Tongue (tissue), 3 donors: ENCODE measurements at places on chromosomes 4 and X.

- DNase-seq: peak; percentile 49
These were observed 9.0 kb upstream of the SLC26A1 start for GRCh38 chr4:1002131-1002630.

DNA sequence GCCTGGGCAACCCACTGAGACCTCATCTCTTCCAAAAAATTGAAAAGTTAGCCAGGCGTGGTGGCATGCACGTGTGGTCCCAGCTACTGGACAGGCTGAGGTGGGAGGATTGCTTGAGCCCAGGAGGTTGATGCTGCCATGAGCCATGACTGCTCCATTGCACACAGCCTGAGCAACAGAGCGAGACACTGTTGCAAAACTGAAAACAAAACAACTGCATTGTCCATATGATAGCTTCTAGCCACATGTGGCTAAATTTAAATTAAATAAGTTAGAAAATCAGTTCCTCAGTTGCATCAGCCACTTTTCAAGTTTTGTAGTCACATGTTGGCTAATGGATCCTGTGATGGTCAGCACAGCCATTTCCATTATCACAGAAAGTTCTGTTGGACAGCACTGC is 67.9 kb downstream of the GAB1 start:
- DNase-seq: no peak

- no peak for DNase-seq
These were observed 153.2 kb downstream of the KLF8 start for GRCh38 chrX:56385336-56385735.

- no peak for DNase-seq
These were observed 49.0 kb downstream of the CD99L2 start for GRCh38 chrX:150849486-150849885.

- no peak for DNase-seq
These were observed 16.3 kb upstream of the DHRSX start for GRCh38 chrX:2517055-2517454.

DNA sequence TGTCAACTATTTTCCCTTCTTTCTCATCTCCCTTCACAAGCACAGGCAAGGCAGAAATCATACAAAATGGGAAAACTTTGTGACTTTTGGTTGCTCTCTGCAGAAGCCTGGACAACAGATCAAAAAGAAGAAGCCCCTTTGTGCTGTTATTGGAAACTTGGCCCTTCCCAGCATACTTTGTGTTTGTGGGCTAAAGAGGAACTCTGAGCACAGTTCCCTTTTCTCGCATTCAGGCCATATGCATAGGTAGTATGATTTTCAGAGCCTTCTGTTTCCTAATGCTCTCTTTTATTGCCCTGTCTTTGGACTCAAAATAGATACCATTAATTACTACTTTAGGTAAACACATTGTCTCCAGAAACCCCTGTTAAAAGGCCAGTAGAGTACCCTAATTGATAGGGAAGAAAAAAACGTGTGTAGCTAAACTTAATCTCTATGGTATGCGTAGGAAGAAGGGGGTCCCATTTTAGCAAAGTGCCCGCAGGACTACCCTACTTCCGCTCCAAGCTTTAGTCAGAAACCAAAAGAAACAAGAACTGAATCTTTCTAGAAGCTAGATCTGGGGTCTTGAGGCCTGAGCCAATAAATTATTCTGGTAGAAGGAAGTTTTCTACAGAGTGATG is 26.6 kb downstream of the VSIG4 start:
- no peak for DNase-seq

DNA sequence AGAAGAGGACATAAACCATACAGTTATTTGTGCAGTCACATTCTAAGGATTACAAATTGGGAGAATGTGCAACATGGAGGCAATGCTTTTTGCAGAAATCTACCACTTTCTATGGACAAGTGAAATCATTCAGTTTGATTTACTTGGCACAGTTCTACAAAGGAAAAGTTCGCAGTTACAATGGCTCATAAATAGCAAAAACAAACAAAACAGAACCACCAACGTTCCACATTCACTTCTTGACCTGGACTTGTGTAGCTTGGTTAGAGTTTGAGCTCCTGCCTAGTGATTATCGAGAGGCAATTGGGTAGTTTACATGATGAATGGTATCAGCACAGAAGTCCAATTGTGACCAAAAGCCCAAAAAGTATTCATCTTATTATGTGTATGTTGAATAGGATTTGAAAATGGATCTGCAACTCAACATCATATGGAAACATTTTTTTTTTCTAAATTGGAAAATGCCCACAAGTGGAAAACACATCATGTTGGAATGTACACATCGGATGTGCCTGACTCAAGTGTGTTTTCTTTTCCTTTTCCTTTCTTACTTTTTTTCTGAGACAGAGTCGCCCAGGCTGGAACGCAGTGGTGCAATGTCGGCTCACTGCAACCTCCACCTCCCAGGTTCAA is 123.8 kb downstream of the LUZP4 start:
- no peak for DNase-seq

- no peak for DNase-seq
These were observed 81.5 kb downstream of the HUWE1 start for GRCh38 chrX:53605004-53605403.

- DNase-seq: peak; percentile 56
These were observed 48.8 kb downstream of the AFAP1 start for GRCh38 chr4:7890635-7891393.
